Mesenteric fat pad (tissue), 1 donor: ENCODE measurements at places on chromosomes 2 and 18. TPM values are rescaled to one million over a fixed set of nuclear protein-coding genes. Genes with fewer than 3 reads are reported as not detected.
A peak's percentile ranks its signal among the peaks of the same experiment; 100 is the strongest.

MDH1B gene
- total RNA-seq: 0.19 TPM

DNA sequence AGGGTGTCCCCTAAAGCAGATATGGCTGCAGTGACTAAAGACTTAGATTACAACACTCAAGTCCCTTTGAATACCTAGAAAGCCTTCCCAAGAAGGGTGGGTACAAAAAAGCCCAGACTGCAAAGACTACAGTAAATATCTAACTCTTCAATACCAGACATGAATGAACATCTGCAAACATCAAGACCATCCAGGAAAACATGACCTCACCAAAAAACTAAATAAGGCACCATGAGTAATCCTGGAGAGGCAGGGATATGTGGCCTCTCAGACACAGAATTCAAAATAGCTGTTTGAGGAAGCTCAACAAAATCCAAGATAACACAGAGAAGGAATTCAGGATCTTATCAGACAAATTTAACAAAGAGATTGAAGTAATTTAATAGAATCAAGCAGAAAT is 138.2 kb upstream of the OTOS start:
- no peak for DNase-seq

ANKRD30BL gene
- not detected for total RNA-seq

GRCh38 chr2:232372231-232373208 is 6.0 kb upstream of the ALPP start:
- DNase-seq: peak; percentile 67

GRCh38 chr2:41955316-41956043 is 92.3 kb upstream of the PKDCC start:
- no peak for DNase-seq

DNA sequence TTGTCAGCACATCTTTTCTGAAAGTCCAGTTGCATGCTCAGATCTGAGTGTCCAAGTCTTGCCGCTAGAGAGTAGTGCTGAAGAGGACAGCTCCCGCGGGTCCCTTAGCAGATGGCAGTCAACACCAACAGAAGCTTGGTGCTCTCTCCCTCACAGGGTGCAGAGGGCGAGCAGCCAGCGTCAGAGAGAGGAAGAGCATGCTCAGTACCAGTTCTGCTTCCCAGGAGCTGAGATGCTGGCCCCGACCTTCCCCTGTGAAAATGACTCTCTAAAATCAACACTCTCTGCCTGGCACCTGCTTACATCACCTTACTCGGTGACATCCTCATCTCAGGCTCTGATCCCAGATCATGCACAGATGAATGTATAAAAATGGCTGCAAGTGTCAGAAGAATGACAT is 86.0 kb upstream of the TWIST2 start:
- no peak for DNase-seq

DNA sequence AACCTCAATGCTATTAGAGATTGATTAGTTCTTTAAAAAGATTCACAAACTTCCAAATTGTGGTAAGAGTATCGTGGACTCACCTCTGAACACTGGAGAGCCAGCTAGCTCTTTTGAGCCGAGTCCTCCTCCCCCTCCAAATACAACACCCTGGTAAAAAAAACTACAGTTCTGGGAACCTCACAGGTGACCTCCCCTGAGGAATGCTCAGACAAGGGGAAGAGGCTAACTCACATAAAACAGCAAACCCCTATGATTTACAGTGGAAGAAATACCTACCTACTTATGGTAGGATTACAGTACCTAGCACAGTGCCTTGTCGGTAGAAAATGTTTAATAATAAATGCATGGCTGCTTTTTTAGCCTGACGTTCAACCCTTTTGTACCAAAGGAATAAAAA is 8.4 kb downstream of the ZNF24 start:
- no peak for DNase-seq

- DNase-seq: no peak
Measured at GRCh38 chr2:189782221-189782671, 1.9 kb downstream of the ORMDL1 start.

SLC4A3 gene
- 6.7 TPM for total RNA-seq

DNA sequence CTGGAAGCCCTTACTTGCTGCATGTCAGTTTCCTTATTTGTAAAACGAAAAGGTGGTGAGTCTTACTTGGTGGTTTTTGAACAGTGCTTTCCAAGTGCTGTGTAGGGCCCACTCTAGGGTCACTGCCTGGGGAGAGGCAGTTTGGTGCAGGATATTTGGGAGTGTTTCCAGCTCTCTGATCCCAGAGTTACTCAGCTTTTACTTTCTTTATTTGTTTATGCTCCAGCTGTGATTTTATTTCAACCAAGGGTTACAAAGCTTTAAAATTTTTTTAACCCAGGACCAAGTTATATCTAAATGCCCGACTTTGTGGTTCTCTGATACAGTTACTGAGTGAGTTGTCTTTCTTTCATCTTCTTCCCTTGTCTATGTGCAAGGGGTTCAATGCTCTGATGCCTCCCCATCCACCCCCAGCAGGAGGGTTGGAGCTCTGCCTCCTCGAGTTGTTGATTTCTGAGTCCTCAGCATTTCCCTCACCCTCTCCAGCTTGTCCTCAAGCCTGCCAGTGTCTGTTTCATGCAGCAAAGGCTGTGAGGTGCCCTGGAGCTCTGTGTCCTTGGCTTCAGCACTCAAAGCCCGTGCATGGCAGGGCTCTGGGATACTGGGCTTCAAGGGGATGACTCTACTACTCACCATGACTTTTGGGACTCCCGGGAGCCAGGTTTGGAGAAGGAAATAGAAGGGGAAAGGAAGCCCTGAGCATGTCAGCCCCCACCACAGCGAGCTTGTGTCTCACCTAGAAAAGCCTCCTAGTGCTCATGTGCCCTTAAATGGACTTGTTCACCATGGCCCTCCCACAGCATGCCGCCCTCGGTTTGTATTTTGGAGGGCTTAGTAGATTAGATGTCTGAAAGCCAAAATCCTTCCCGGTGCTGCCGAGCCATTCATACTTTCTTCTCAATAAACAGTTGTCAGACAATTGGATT is 236.8 kb downstream of the SETBP1 start:
- no peak for DNase-seq

CCT4 gene
- 107 TPM for total RNA-seq
